Skin of body (tissue), 3 donors: ENCODE measurements at places on chromosomes 7 and 10.

GRCh38 chr7:142152076-142152475, 40.6 kb downstream of the MGAM2 start:
- no peak for DNase-seq

DNA sequence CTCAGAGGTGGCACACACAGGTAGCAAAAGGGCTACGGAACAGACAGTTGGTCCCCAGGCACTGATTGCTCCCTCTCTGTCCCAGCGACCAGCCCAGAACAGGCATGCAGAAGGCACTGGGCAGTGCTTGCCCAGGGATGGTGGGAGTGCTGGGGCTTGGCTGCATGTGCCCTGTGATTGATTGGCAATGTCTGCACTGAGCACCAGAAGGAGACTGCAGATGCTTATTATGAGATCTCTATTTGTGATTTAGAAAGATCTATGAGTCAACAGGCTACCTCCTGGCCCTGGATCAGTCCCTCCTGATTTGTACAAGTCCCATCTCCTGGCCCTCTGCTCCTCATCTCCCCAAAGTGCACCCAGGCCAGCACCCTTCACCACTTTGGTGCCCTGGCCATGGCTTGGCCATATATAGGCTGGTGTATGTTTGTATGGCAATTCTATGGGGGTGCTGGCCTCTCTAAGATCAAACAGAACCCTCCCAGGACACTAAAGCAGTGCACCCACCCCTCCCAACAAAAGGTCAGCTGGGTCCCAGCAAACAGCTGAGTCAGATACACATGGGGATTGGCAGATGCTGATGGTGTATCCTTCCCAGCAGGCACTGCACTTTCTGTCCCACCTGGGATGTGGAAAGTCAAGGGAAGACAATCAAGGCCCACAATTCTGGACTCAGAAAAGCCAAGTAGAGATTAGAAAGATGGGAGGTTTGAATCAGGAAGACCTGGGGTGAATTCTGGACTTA, 30.9 kb downstream of the CAMK2B start:
- DNase-seq: no peak

GRCh38 chr10:46096909-46097575, 51.0 kb upstream of the MSMB start:
- no peak for DNase-seq

DNA sequence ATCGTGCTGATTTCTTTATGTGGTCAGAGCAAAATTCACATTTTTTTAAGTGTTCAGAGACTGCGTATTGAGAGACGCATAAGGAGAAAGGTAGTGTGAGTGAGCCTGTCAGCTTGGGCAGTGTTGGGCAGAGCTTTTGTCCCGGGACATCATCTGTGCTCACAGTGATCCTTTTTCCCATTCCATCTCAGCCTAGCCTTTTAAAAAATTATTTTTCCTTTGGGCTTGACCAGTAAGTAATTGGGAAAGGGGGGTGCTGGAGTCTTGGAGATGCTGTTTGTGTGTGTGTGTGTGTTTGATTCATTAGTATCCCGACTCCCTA, 1.5 kb downstream of the NRF1 start:
- no peak for DNase-seq

- no peak for DNase-seq
Observed at GRCh38 chr10:1102416-1102815, 46.2 kb downstream of the WDR37 start.
